ENCODE measurements at places on chromosomes 7 and 10.

GRCh38 chr10:44316187-44316921, 68.5 kb downstream of the CXCL12 start:
- DNase-seq, result no peak

DNA sequence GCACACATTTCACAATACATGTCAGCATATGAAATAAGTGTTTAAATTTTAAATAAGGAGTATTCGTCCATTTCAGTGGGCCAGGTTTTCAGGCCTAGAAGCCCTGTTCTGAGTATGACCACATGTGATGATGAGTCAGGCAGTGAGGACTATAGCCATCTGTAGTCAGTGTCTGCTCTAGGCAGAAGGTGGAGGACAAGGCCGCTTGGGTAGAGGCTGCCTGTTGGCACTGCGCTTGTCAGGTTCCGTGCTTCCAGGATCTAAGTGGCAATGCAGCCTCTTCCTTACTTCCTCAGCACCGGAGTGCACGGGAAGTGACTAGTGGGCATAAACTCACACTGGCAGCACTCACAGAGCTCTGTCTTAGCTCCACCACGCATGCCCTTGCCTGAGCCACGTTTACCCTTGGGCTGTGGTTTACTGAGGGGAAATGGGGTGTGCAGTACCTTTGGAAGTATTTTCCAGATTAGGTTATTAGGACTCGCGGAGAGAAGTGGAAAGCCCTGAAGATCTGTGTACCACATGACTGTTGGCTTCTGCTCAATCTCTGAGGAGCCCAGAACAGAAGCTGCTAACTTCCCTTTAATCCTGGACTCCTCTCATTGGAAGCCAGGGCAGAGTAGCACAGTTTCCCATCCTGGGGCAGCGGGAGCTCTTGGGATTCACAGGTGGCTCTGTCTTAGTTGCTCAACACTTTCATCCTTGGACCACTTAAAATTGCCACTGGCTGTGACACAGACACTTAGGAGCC, 87.5 kb upstream of the GJD4 start:
- DNase-seq, result no peak

- DNase-seq, result no peak
Observed at GRCh38 chr7:29243910-29244655, 49.5 kb downstream of the CHN2 start.

- no peak for DNase-seq
Observed at GRCh38 chr7:2197436-2198155, 35.1 kb downstream of the MAD1L1 start.

- no peak for DNase-seq
Observed at GRCh38 chr10:78335691-78336401, 302.2 kb downstream of the RPS24 start.
